Gastroesophageal sphincter (tissue), 4 donors: ENCODE measurements at places on chromosomes 4 and X.
A peak's percentile ranks its signal among the peaks of the same experiment; 100 is the strongest.

DNA sequence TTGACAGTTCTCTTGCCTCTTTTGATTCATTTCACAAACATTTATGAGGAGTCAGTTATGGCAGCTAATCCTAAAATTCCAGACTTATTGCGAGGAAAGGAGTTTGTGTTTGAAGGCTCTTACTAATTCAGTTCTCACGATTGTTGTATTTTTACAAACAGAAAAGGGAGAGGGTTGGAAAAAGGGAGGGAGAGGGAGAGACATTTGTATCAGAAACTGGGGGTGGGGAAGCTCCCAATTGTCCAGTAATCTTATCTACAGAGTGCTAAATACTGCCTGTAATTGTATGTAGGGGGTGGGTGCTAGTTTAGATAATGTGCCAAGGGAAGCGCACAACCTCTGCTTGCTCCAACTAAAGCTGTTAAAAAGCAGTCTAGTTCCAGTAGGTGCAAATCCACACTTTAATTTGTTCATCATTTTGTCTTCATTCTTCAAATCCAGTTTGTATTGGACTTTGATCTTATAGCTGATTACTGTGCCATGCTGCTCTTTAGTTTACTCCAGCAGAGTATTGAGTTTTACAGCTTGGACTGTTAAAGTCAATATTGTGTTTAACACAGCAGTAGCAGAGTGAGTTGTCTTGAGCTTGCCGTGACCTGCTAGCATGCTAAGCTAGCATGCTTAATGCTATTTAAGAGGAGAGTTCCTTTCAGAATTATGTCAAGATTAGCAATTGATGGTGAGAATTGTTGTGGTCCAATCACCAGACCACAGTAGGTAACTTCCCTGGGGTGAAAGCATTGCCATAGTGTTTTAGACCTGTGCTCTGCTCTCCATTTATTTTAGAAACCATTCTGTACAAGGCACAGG lies 13.9 kb downstream of the FNIP2 start:
- ATAC-seq, result no peak

DNA sequence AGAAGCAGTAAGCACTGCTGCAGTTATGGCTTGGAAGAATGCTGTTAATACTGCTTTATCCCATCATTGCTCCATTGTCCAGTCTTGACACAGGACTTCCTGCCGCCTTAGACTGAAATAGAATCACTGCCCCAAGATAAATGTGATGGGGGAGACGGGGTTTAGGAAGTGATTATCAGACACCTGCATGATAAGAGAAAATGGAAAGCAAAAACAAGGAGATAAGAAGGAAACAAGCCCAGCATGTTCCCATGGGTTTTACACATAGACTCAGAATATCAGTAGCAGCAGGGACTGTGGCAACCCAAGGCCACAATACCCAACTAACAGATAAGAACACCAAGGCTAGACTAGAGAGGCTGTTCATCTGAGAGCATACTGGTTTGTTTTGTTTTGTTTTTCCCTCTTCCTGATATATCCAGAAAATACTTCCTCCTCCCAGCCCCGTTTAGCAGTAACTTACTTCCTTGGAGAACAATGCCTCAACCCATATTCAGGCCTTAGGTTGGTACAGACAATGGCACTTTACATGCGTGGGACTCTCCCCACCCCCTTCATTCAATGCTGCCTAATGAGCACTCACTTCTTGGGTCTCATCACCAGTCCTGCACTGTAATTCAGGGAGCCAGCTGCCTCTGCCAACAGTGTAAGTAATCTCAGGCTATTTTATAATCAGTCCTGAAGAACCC lies 232.6 kb downstream of the CBR4 start:
- ATAC-seq, result no peak

GRCh38 chr4:20431543-20431951 lies 179.8 kb downstream of the SLIT2 start:
- peak; percentile 44 for ATAC-seq

DNA sequence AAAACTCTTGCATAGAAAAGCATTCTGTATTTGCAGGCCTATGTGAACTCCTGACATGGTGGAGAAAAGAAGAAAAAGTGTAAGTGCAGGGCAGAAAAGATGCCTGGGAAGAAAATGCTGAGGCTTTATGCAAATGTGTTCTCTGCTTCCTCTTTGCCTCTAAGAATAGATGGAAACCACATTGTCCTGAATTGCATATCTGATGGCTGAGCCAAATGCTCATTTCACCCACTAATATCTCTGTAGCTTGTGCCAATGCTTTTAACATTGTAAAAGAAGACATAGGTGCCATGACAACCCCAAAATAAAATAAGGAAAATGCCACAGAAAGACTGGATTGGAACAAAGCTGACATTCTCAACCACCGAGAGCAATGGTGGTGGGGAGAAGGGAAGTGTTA lies 307.4 kb downstream of the GRIA2 start:
- ATAC-seq, result no peak

- no peak for ATAC-seq
Measured at GRCh38 chr4:112767386-112767785, 130.4 kb downstream of the LARP7 start.

DNA sequence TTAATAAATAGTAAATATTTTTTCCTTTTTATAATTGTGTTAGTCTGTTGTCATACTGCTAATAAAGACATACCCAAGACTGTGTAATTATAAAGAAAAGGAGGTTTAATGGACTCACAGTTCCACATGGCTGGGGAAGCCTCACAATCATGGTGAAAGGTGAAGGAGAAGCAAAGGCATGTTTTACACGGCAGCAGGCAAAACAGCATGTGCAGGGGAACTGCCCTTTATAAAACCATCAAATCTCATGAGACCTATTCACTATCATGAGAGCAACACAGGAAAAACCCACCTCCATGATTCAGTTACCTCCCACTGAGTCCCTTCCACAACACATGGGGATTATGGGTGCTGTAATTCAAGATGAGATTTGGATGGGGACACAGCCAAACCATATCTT lies 45.8 kb upstream of the TMPRSS11B start:
- ATAC-seq, result no peak

GRCh38 chr4:81604683-81605218 lies 133.0 kb upstream of the RASGEF1B start:
- ATAC-seq, result no peak

- ATAC-seq, result no peak
Measured at GRCh38 chr4:6695660-6696610, 2.3 kb downstream of the S100P start.

DNA sequence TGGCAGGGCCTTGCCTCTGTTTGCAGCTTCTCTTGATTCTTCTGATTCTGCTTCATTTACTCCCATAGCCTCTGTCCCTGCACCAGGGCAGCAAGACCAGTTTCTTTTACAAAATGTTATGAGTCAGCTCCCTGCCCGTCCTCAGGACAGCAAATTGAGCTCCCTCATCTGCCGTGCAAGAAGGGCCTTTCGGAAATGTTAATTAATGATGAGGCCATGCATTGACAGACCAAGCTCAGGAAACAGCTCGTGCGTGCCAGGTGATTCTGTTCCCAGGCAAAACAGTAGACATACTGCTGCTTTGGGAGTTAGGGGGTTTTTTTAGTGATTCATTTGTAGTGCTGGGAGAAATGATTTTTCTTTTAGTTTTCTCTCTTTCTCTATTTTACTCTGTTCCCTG lies 231.7 kb downstream of the FBXW7 start:
- no peak for ATAC-seq

DNA sequence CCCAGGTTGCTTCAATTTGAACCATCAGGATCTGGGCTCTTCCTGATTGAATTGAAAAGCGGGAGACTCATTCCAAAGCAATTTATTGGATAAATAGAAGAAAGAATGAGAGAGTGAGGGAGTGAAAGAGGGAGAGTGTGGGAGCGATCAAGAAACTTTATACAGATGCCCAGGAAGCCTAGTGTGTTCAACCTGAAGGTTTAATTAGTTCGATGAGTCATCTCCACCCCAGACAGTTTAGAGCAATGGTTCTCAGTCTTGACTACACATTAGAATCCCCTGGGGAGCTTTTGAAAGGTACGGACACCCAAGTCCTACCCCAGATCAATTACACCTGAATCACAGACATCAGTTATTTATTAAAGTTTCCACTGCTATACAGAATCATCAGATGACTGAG lies 61.5 kb downstream of the GEMIN8 start:
- no peak for ATAC-seq

DNA sequence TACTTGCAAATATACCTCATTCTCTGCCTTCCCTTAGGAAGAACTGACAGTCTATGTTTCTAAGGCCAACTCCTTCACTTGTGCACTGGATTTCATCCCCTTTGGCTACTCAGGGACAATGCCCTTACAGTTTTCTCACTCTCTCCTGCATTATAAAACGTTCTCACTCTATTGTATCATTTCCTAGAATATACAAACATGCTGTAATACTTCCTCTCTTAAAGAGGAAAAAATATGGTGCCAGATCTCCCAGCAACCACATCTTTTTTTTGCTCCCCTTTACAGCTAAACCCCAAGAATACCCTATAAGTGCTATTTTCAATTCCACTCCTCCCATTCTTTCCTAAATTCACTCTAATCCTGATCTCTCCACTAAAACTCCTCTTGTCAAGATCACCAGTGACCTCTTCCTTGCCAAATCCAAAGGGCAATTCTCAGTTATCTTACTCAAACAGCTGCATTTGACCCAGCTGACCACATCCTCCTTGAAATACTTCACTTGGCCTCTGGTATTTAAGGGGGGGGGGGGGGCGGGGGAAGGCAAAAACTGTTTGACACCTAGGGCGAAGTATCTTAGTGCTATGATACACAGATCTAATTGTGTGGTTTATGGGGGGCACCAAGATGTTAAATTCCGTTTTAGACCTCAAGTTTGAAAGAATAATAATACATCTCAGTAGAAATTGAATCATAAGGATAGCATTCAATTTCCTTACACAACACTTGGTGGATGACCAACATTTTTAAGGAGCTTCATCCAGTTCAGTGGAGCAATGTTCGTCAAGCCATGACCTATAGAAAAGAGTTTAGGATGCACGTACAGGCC lies 1.6 kb downstream of the RCHY1 start:
- no peak for ATAC-seq

DNA sequence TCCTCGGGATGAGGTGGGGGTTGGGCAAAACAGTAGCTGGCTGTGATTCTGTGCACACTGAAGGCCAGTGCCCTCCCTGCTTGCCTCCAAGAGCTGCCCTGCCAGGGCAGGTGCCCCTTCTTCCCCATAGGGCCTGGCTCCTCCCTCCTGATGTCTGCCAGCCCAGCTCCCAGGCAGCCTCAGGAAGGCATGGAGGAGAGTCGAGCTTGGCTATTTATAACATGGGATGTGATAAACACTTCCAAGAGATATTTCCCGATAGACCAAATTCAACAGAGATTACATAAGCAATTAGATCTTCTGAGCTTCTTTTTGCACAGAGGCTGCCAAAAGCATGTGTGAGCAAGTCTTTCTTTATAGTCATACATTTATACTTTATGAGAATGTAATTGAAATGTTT lies 45.3 kb upstream of the PJA1 start:
- no peak for ATAC-seq

GRCh38 chrX:109283870-109284269 lies 198.0 kb downstream of the GUCY2F start:
- no peak for ATAC-seq
